ENCODE measurements at places on chromosomes 3 and 15.
A peak's percentile ranks its signal among the peaks of the same experiment; 100 is the strongest.

DNA sequence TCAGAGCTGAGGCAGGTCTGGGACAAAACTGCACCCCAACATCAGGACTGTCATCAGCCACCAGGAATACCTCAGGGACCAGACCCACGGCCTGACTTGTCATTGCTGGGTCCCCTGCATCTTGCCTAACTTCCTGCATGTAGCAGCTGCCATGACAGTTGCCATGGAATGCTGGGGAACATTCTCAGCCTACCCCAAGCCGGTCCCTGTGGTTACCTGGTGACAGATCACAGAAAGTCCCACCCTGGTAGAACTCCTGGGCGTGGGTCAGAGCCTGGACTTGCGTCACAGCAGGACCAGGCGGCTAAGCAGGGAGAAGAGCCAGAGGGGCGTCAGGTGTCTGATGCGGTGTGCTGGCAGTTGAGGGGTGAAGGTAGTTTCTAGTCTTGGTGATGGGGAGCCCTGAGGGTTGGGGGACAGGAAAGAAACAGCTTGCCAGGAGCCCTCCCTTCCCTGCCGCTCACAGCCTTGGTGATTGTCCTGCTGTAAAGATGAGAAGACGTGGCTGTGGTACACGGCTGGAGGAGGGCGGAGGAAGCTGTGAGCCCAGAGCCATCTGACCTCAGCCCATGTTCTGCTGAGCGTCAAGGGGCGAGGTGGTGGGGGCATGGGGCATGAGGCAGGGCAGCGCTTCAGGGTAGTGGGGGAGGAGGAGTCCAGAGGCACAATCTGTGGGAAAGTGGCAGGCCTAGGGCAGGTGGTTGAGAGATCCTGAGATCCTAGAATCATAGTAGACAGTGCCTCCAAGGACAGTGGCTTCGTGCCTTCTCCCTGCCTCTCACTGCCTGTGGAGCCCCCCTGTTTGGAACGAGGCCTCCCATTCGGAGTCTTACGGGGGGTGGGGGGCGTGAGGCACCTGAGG is 5.4 kb downstream of the H1-8 start:
- no peak for DNase-seq

GRCh38 chr15:60649845-60650548 is 171.1 kb upstream of the ICE2 start:
- DNase-seq, result no peak

- no peak for DNase-seq
Measured at GRCh38 chr3:29933802-29934490, 653.1 kb downstream of the RBMS3 start.

- no peak for DNase-seq
Measured at GRCh38 chr3:53834429-53835095, 11.7 kb downstream of the CHDH start.

- no peak for DNase-seq
Measured at GRCh38 chr15:77138167-77138522, 67.2 kb upstream of the TSPAN3 start.

DNA sequence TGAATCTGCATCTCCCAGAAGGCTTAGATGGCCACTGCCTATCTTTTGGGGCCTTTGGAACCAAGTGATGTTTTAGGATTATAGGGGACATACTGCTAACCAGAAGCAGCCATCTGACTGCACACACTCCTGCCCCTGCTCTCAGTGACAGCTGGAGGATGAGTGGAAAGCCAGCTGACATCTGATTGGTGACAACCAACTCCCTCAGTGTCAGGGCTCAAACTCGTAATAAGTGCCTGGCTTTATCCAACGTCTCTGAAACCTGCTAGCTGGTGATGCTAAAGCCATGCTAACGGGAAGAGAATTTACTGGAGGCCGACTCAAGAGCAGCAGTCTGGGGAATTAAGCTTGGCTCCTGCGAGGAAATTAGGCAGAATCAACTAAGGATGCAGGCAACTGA is 35.1 kb downstream of the KY start:
- DNase-seq, result no peak

- DNase-seq, result peak; percentile 65
Measured at GRCh38 chr3:33211444-33211843, 7.2 kb downstream of the SUSD5 start.

GRCh38 chr15:58378241-58379085 is 53.3 kb upstream of the LIPC start:
- DNase-seq, result no peak

- DNase-seq, result no peak
Measured at GRCh38 chr3:186381424-186382216, 19.6 kb upstream of the DGKG start.

GRCh38 chr15:92603743-92604470 is 51.7 kb downstream of the FAM174B start:
- DNase-seq, result no peak

- DNase-seq, result no peak
Measured at GRCh38 chr15:72318408-72318942, 1.5 kb downstream of the CELF6 start.

DNA sequence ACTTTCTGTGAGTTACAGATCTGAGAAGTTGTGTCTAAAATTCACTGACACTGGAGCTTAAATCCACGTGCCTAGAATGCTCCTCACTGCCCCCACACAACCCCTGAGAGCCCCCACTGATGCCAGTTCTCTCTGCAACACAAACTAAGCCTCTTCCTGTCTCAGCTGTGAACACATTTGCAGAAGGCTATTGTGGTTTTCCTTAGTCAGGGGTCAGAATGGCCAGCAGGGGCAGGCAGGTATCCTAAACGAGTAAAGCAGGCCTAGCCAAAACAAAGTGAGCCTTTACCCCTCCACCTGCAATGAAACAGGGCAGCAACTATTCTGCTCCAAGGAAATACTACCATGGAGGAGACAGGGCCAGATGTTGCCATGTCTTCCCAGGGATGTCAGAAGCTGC is 78.6 kb downstream of the FHIT start:
- no peak for DNase-seq

- DNase-seq, result no peak
Measured at GRCh38 chr3:111414531-111414930, 127.5 kb upstream of the CD96 start.

DNA sequence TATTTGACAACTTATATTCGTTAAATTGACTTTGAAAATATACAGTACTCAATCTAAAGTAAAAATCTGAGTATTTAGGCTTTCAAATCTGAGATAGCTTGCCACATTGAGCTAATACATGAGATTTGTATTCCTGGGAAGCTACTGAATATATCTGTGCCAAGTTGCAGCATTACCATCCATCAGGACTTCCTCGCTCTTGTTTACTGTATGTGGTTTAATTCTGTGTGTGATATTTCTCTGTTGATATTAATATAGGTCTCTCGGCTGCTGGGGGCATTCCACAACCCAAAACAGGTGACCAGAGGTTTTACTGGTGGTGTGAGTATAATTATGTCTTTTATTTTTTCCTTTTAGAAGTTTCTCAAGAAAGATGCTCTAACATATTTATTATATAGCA is 5.8 kb downstream of the IDH3A start:
- no peak for DNase-seq

DNA sequence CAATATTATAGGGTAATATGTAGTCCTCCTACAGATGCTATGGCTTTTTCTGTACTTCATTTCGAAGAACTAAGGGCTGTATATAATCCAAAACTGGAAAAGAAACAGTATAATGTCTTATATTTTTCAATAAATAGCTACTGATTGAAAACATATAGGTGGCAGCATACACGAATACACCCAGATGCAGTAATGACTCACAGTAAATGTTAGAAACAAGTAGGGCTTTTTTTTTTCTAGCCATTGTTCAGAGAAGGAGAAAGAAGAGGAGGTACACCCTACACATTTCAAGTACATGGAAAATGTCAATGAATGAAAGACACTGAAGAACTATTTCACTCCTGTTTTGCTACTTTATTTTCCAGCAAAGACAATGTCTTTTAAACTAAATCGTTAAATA is 9.4 kb downstream of the DAZL start:
- DNase-seq, result no peak

- DNase-seq, result no peak
Measured at GRCh38 chr3:107441617-107442016, 64.4 kb downstream of the CCDC54 start.

DNA sequence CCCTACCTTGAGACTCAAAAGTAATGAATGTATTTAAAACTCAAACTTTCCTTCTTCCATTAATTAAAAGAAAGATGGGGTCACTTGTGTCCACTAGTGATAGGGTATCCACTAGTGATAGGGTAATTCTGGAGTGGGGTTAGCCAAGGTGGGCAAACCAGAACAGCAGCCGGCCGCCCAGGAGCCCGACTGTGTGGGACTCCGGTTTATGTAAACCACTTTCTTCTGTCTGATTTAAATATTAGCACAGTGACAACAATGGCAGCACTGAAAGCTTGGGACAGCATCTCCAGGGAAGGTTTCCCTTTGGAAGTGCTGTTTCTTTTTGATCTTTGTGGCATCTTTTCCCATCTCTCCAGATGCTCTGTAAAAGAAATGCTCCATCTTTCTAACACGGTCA is 722 bp downstream of the MYZAP start:
- no peak for DNase-seq
